ENCODE measurements at places on chromosomes 7 and 10.

DNA sequence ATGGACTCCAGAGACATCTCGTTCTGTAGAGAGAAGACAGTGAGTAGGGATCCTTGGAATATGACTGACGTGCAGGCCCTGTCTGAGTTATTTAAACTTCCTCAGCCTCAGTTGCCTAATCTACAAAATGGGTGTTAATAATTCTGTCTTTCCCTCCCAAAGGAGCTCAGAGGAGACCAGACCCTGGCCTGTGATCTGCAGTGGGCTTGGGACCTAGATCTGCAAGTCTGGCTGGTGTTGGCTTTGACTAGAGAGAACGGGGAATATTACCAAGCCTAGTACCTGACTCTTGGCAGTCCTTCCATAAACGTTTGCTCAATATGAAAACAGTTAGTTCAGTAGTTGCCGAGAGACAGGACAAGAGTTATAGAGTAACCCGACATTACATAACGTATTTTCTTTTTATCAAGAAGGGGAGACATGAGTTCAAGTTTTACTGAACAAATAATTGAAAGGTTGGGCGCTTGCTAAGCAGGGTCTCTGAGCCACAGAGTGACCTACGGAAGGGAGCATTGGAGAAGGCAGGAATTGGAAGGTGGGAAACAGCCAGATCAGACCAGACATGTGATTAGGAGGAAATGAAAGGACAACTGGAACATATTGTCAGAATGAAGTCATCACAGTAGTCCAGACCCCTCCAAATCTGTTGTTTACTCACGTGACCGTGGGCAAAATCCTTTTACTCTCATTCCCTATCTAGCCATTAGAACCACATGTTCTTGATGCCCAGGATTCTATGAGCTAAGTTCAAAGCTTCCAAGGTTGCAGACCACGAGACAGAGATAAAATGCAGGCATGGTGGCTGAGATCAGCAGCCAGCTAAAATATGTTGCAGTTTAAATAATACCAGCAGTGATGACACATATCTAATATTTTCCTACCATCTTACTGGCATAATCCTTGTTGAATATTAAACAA is 10.9 kb upstream of the CYP3A4 start:
- DNase-seq = no peak

GRCh38 chr7:51274001-51274400 is 42.6 kb downstream of the COBL start:
- no peak for DNase-seq

DNA sequence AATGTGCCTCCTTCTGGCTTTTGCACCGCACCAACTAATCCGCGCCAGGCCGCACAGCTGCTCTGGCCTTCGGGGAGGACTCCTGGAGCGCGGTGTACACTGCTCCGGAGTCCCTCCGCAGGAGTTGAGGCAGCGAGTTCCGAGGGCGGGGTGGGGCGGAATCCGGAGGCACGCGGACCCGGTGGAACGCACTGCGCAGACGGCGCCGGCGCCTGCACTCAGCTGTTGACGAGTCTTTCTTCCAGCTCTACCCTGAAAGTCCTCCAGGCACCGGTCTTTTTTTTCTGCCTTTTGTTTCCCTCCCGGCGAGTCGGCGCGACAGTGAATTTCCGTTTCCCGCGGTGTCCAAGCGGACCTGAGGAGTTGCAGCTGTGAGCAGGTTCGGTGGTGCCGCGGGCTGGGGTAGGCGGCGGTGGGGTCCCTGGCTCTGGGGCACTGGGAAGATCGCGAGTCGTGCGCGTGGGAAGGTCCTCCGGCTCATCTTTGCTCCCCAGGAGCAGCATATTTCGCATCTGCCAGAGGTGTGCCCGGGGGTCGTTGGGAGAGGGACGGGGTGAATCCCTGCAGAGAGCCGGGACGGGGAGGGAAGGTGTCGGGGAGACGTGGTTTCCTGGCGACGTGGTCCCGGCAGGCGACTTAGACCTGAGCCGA is 44.1 kb downstream of the SFTPD start:
- DNase-seq = peak; percentile 4

- DNase-seq = no peak
Observed at GRCh38 chr10:83725567-83725966, 413.7 kb upstream of the GHITM start.

- DNase-seq = no peak
Observed at GRCh38 chr7:38927751-38928150, 18.8 kb upstream of the VPS41 start.

- no peak for DNase-seq
Observed at GRCh38 chr10:129170812-129171211, 296.2 kb upstream of the MGMT start.

GRCh38 chr7:4885317-4885807 is 1.8 kb upstream of the RADIL start:
- DNase-seq = no peak

DNA sequence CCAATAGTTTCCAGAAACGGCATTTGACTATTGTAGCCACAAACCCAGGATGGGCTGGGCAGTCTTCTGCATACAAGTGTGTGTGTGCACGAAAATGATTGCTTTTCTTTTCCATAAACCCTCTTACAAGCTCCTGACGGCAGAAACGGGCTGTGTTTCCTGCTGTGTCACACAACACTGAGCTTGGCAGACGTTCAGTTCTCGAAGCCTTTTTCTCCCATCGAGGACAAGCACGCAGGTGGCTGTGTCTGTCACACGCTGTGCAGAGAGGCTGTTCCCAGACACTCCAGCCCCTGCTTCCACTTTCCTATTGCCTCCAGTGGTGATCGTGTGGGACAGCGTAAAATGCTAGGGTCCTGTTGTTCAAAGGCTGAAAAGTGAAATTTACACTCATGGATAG is 32.1 kb downstream of the RBAK start:
- peak; percentile 85 for DNase-seq

GRCh38 chr7:115499956-115500355 is 530.6 kb downstream of the TFEC start:
- no peak for DNase-seq

DNA sequence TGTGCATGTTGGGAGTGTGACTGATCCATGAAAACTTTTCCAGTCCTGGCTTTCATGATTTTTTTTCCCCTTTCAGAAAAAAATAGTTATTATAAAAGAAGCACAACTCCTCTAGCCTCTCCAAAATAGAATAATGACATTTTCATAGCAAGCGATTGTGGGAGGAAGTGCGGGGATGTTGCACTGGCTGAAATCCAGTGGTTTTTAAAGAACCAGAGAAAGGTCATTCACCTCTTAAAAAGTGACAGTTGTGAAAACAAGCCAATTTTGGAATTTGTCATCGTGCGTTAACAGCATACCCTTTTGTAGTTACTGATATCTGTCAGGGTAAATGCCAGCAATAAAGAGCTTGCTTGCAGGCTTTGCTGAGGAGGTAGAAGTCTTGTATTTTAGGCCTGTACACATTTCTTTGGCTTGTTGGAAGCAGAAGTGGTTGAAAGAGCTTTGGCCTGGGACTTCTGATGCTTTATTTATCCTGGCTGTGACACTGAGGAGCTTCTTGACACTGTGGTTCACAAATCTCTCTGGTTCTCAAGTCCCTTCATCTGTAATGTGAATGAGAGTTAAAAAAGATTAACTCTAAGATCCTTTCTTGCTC is 545.9 kb downstream of the REEP3 start:
- DNase-seq = no peak

DNA sequence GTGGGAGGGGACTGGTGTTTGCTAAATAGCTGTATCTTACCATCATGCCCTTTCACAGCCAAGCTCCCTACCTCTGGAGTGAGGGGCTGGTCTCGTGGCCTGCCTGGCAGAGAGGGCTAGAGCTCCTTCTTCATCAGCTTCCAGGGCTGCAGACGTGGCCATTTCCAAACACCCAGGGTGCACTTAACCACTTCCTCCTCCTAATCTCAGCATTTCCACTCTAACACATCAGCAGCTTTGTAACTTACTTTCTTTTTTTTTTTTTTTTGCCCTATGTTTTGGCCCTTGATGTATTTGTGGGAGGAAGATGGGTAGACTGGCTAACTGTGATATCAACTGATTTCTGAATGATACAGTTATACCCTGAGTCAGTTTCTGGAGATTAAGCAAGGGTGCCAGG is 27.4 kb downstream of the LRRC4 start:
- no peak for DNase-seq

Measured in NCI-H1417 (cell line).